ENCODE measurements at places on chromosomes 6 and 20. TPM values are rescaled to one million over a fixed set of nuclear protein-coding genes. Genes with fewer than 3 reads are reported as not detected.

DNA sequence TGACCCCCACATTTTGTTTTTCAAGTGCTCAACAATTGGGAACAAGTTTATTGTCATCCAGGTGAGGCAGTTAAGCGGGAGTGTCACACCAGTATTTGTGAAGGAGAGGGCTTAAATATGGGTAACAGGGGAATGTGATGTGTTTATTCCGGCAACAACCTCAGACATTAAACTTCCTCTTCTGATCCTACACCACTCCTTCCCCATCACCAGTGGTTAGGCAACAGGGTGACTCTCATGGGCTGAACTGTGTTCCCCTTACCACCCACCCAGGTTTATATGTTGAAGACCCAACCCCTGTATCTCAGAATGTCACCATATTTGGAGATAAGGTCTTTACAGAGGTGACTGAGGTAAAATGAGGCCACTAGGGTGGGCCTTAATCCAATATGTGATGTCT, 52.1 kb upstream of the RNF182 start:
- no peaks in the 10 kb centered on the region for H3K36me3 ChIP-seq
- no peak for DNase-seq
- H3K4me3 ChIP-seq = peak overlapping the region; percentile 77
- peaks cover 20% of the 10 kb centered on the region for H3K4me1 ChIP-seq

VSX1 gene
- not detected for total RNA-seq

DNA sequence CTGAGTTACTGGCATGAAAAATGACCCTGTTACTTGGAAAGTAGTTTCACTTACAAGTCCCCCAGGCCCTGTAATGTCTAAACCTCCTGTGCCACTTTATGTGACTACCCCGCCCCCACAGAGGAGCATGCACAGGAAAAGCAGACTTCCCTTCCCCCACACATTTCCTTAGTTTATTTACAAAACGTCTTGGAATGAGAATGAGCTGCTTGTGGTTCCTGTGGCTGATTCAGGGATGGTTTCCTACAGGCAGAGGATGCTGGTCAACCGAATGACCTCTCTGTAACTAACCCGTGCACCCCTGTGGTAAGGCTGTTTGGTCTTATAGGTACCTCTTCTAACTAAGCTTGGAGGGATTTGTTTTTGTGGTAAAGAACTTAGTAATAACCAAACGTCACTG, 28.5 kb downstream of the RSPO3 start:
- no peak overlapping the region for H3K4me3 ChIP-seq
- H3K27me3 ChIP-seq = peaks cover 10% of the 10 kb centered on the region
- no peaks in the 10 kb centered on the region for H3K4me1 ChIP-seq
- no peaks in the 10 kb centered on the region for H3K36me3 ChIP-seq

DNA sequence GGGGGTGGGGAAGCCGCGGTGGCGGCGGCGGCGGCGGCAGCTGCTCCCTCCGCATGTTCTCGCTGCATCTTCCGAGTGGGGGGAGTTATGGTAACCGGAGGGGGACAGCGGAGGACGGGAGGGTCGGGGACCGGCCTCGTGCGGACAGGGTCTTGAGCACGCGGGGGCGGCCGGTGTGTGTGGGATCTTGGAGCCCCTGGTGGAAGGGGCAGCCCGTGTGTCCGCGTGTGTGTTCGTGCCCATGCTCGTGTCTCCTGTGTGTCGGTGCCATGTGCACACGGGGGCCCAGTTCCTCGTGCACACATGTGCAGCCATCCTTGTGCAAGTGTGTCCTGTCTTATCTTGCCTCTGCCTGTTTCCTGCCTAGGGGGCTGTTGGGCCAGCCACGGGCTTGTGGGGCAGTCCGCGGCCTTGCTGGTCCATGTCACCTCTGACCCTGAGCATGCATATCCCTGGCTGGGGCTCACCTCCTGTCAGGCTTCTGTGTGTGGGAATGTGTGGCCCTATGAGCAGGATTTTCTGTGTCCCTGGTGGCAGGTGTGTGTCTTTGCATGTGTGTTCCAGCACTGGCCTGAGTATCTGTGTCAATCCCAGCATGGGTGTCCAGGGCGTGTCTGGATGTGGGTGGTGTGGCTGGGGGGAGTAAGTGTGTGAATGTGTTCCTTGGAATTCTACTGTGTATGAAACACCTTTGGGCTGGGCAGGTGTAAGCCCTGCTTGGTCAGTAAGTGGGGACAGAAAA, 8.5 kb downstream of the SYNGAP1 start:
- DNase-seq = peak; percentile 41
- H3K4me1 ChIP-seq = peaks cover 91% of the 10 kb centered on the region
- no peaks in the 10 kb centered on the region for H3K36me3 ChIP-seq
- H3K27ac ChIP-seq = peak overlapping the region; percentile 87

GRCh38 chr20:53071833-53072232, 99.7 kb downstream of the TSHZ2 start:
- peaks cover 3% of the 10 kb centered on the region for H3K27me3 ChIP-seq
- no peak overlapping the region for H3K27ac ChIP-seq
- H3K36me3 ChIP-seq = no peaks in the 10 kb centered on the region
- no peak for DNase-seq
- peaks cover 13% of the 10 kb centered on the region for H3K4me1 ChIP-seq
- H3K4me3 ChIP-seq = no peak overlapping the region

TP53TG5 gene
- total RNA-seq = not detected

DNA sequence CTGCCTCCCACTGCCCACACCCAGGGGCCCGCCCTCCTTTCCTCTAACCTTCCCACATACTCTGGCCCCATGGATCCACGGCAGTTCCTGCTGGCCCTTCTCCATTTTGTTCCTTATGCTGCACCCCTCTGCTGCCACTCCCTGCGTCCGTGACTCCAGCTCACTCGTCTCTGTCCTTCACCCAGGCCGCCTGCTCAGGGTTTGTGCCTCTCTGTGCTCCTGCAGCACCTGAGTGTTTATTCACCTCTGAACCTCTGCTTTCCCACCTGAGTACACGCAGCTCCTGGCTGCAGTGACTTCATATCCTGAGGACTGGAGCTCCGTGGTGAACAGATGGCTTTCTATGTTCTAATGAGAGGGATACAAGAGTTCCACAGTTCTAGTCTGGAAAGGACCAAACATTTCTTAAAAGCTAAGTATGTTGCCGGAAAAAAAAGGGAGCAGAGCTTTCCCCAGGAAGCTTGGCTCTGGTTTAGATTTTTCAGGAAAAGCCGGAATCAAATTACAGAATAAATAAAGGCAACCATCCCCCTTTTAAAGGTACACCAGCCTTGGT, 1.5 kb upstream of the GNRH2 start:
- no peaks in the 10 kb centered on the region for H3K27me3 ChIP-seq
- no peak for DNase-seq
- H3K36me3 ChIP-seq = peaks cover 36% of the 10 kb centered on the region
- H3K4me3 ChIP-seq = no peak overlapping the region
- H3K4me1 ChIP-seq = peaks cover 12% of the 10 kb centered on the region
- no peak overlapping the region for H3K27ac ChIP-seq

PTGIS gene
- total RNA-seq = not detected

PRR18 gene
- total RNA-seq = 0.10 TPM

DNA sequence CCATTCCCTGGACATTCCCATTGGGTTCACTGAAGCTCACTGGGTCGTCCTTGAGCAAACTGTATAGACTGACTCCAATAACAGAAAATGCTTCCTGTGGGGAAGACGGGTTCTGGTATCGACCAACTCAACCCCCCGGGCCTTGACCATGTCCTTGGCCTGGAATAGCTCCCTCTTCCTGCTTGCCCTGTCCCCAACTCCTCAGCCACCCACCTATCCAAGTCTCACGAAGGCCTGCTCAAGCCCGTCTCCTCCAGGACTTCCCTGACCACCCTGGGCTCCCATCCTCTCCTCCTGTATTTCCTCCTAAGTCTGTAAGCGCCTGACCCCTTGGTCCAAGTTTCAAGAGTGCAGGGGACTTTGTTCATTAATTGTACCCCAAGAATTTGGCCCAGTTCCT, 2.8 kb upstream of the HMGA1 start:
- H3K27ac ChIP-seq = peak overlapping the region; percentile 67
- H3K4me1 ChIP-seq = peaks cover 34% of the 10 kb centered on the region
- H3K27me3 ChIP-seq = no peaks in the 10 kb centered on the region
- peak overlapping the region; percentile 64 for H3K4me3 ChIP-seq
- peaks cover 5% of the 10 kb centered on the region for H3K36me3 ChIP-seq

DZANK1 gene
- total RNA-seq = 6.0 TPM

DNA sequence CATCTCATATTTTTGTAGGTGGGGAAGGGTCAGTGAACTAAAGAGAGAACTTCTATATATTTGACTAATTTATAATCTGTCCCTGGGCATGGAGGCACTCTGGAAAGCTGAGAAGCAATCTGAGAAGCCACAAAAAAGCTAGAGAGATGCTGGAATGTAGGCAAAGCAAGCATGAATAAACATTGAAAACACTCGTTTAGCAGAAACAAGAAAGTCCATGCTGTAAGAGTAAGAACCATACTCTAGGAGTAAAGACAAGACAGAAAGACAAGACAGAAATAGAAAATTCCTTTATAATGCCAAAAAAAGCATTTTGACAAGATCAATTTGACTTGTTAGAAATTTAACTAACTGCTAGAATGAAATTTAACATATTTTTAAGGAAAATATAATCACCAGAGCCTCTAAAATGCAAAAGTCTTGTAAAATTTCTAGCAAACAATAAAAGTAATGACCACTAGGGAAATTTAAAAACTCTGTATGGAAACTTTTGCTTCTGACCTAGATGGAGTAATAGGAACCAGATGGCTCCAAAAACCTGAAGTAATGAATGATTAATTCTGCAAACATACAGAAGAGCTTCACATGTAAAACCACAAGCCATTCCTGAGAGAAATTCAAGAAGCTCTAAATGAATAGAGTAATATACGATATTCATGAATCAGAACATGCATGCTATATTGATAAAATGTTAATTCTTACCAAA, 625.7 kb upstream of the PTCHD4 start:
- H3K27ac ChIP-seq = no peak overlapping the region
- no peaks in the 10 kb centered on the region for H3K36me3 ChIP-seq
- no peaks in the 10 kb centered on the region for H3K4me1 ChIP-seq
- no peaks in the 10 kb centered on the region for H3K27me3 ChIP-seq

FAXC gene
- not detected for total RNA-seq

SLC17A4 gene
- total RNA-seq = not detected

EPPIN gene
- total RNA-seq = not detected

CTAGE9 gene
- not detected for total RNA-seq

RBBP8NL gene
- total RNA-seq = not detected

DNA sequence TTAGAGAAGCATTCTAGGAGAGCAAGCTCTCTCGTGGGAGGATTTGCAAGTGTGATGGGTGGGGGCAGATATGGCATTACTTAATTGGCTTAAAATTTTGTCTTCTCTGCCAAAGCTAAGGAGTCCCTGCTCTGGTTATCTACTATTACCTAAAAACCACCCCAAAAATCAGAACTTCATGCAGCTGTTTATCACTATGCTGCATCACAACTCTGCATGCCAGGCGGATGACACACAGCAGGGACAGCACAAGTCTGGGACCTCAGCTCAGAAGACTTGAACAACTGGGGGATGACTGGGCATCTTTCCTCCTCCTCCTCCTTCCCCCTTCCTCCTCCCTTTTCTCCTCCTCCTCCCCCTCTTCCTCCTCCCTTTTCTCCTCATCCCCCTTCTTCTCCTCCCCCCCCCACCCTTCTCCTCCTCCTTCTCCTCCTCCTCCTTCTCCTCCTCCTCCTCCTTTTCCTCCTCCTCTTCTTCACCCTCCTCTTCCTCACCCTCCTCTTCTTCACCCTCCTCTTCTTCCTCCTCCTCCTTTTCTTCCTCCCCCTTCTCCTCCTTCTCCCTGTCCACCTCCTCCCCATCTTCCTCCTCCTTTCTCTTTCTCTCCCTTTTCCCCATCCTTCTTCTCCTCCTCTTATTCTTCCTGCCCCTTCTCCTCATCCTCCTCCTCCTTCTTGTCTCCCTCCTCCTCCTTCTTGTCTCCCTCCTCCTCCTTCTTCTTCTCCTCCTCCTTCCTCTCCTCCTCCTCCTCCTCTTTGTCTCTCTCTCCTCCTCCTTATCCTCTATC, 218.6 kb upstream of the PMEPA1 start:
- no peak for DNase-seq
- H3K27ac ChIP-seq = no peak overlapping the region
- H3K4me1 ChIP-seq = no peaks in the 10 kb centered on the region
- H3K4me3 ChIP-seq = no peak overlapping the region

- no peaks in the 10 kb centered on the region for H3K36me3 ChIP-seq
- H3K27me3 ChIP-seq = peaks cover 4% of the 10 kb centered on the region
- H3K4me3 ChIP-seq = no peak overlapping the region
These were observed 209.9 kb downstream of the ALDH8A1 start for GRCh38 chr6:134740027-134740373.

KIF25 gene
- not detected for total RNA-seq

GRCh38 chr6:114648847-114649246, 306.0 kb upstream of the HS3ST5 start:
- H3K36me3 ChIP-seq = no peaks in the 10 kb centered on the region
- H3K4me1 ChIP-seq = no peaks in the 10 kb centered on the region
- no peak overlapping the region for H3K27ac ChIP-seq
- no peaks in the 10 kb centered on the region for H3K27me3 ChIP-seq
- no peak overlapping the region for H3K4me3 ChIP-seq

GRCh38 chr6:38498805-38499445, 140.8 kb downstream of the BTBD9 start:
- no peak for DNase-seq
- H3K4me3 ChIP-seq = no peak overlapping the region
- no peaks in the 10 kb centered on the region for H3K36me3 ChIP-seq
- H3K27ac ChIP-seq = no peak overlapping the region

WFDC6 gene
- total RNA-seq = not detected

- H3K4me1 ChIP-seq = no peaks in the 10 kb centered on the region
- no peak overlapping the region for H3K4me3 ChIP-seq
- H3K27ac ChIP-seq = no peak overlapping the region
- DNase-seq = no peak
- no peaks in the 10 kb centered on the region for H3K36me3 ChIP-seq
These were observed 87.5 kb upstream of the ENPP5 start for GRCh38 chr6:46258249-46258648.

DNA sequence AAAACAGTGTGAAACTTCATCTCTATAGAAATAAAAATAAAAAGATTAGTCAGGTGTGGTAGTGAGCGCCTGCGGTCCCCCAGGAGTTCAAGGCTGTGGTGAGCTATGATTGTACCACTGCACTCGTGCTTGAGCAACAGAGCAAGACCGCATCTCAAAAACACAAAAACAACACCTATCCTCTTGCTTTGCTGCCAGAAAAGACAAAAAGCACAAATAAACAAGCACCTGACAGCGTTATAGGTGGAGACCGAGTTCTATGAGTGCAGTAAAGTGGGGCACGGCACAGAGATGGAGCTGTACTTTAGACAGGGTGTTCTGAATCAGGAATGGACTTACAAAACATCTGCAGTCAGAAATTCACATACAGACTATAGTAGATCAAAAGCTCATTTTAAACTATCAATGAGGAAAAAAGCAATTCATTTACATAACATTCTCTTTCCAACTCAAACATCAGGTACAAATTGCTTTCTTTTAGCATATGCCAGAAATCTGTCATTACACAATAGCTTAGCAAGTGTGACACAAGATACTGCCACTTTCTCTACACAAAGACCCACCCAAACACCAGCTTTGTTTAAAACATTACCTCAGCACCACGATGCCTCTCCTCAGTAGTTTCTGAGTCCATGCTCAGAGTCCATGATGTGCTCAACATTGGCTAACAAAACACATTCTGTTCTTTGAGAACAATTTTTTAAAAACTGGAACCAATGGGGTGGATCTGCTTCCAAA, 10.1 kb downstream of the EZR start:
- H3K27ac ChIP-seq = peak overlapping the region; percentile 94
- H3K4me1 ChIP-seq = peaks cover 98% of the 10 kb centered on the region

COL12A1 gene
- total RNA-seq = not detected

Measured in activated B cell treated with CpG ODN at 0.5 μM for 24 hours (primary cell).